ENCODE measurements at places on chromosomes 13 and 19. TPM values are rescaled to one million over a fixed set of nuclear protein-coding genes. Genes with fewer than 3 reads are reported as not detected.

DNA sequence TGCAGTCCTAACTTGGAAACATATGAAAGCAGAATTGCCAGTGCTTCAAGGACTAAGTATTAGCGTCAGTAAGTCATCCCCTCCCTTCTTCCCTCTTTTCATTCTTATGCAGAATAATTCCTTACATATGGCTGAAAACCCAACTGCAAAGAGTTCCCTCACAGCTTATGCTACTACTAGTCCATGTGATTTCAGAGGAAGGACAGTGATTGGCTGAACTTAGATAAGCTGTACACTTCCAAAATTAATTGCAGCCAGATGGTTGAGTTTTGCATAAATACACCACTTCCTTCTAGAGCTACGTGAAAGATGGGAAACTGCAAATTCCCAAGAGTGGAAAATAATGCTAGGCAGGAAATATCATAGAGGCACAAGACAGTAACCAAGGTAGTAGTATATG is 730.4 kb downstream of the OLFM4 start:
- peak; percentile 82 for DNase-seq

- no peak for DNase-seq
Observed at GRCh38 chr19:18304208-18304457, 18.7 kb downstream of the LSM4 start.

DNA sequence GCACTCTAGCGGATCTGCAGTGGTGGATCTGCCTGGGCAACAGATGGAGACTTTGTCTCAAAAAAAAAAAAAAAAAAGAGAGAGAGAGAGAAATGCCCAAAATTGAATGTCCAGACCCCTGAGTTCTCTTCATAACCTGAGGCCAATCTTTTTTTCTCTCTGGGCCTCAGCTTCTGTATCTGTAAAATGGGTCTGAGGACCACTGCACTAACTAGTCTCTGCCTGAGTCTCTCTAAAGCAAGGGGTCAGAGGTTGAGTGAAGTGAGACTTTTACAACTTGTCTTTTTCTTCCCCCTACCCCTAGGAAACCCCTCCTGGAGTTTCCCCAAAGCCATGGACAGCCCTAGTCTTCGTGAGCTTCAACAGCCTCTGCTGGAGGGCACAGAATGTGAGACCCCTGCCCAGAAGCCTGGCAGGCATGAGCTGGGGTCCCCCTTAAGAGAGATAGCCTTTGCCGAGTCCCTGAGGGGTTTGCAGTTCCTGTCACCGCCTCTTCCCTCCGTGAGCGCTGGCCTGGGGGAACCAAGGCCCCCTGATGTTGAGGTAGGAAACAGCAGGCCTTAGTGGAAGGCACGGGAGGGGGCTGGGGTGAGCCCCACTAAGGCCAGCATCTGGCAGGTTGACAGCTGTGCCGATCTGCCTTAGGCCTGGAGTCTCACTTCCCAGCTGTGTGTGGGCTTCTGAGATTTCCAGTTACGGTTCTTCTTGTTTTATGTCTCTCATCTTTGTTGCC is 1.8 kb downstream of the TMEM91 start:
- DNase-seq, result peak; percentile 9

DNA sequence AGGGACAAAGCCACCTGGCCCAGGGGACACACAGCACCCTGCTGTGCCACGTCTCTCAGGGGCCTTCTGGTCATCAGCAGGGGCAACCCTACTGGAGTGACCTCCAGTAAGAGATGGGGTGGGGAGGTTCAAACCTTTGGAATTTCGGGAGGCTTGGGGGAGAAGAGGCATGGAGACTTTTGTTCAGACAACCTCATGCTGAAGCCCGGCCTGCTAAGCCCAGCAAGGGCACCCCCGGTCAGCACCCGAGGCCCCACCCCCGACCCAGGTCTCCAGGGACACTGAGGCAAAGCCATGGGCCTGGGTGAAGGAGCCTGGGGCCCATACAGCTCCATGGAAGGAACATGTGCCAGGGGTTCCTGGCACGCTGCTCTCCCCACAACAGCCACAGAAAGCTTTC is 23.3 kb downstream of the ZNF787 start:
- DNase-seq, result no peak

ZNF85 gene
- polyA plus RNA-seq, result 13.6 TPM

ZNF160 gene
- polyA plus RNA-seq, result 28.6 TPM

ZNF568 gene
- 29.4 TPM for polyA plus RNA-seq

ZNF208 gene
- polyA plus RNA-seq, result 3.9 TPM

DNA sequence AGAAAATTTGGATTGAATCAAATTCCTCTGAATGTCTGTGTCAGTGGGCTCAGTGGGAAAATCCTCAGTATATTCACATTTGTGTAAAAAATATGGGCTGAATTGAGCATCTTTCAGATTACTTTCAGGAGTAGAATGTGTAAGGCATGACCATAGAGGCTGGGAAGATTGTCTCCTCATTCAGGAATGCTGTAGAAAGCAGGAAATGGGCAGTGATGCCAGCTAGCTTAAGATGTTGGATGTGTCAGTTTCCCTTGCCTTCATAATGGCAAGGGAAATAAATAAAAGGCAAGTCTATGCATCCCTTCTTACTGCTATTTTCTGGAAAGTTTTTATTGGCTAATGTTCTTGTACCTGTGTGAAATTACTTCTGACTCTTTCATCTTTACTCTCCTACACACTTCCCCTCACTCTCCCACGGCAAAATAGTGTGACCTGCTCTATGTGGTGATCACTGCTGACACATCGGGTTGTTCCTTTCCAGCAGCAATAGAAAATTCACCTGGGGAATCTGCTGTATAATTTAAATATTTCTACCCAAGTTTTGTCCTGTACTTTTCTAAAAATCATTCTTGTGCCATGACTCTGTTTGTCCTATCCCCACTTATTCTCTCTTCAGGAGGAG is 103.2 kb downstream of the LMO7 start:
- no peak for DNase-seq

- DNase-seq, result peak; percentile 71
Observed at GRCh38 chr19:16771618-16772017, 52.0 kb downstream of the NWD1 start.

DNA sequence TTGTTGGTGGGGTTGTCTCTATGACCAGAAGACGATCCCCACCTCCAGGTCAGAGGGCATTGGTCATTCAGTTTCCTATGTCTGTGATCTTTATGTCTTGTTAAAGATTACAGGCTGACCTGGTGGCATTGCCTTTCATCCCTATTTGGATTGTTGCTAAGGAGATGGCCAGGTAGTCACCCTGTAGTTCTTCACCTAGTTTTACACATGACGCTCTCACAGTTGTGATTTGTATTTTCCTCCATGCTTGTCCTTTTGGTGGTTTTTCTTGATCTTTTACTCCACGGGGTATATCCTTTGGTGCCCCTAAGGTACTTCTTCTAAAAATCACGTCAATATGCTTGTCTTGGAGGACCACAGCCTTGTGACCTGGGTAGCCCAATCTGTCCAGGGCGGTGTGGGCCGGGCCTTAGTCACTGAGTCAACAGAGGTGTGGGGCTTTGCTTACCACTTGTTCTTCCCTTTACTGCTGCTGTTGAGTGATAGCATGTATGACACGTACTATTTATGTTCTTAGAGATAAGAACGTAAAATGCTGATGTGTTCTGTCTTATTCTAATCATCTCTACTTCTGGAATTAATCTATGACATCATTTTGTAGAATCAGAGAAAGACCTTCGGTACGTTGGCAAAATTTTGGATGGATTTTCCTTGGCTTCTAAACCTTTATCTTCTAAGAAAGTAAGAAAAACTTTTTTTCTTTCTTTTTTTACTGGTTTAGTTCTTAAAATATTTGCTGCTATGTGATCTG is 20.1 kb downstream of the GPATCH1 start:
- no peak for DNase-seq

DNA sequence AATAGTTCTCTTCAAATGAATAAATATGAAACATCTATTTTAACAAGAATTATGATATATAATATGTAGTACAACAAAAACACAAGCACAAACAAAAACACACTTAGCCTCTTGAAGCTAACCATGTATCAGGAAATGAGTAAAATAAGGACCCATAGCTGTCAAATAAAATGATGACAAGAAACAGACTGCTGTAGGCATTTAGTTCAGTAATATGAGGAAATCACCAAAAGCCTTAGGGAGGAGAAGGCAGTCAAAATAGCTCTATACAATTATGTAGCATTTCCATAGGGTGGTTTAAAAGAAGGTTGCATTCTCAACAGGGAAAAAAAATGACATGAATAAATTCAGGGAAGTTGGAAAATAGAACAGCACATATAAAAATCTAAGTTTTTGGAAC is 163.4 kb downstream of the PCDH20 start:
- DNase-seq, result no peak

- DNase-seq, result no peak
Observed at GRCh38 chr13:48066310-48066989, 28.5 kb downstream of the MED4 start.

MEIOSIN gene
- polyA plus RNA-seq, result not detected

GRCh38 chr13:111961651-111962192 is 105.2 kb upstream of the SOX1 start:
- no peak for DNase-seq

DNA sequence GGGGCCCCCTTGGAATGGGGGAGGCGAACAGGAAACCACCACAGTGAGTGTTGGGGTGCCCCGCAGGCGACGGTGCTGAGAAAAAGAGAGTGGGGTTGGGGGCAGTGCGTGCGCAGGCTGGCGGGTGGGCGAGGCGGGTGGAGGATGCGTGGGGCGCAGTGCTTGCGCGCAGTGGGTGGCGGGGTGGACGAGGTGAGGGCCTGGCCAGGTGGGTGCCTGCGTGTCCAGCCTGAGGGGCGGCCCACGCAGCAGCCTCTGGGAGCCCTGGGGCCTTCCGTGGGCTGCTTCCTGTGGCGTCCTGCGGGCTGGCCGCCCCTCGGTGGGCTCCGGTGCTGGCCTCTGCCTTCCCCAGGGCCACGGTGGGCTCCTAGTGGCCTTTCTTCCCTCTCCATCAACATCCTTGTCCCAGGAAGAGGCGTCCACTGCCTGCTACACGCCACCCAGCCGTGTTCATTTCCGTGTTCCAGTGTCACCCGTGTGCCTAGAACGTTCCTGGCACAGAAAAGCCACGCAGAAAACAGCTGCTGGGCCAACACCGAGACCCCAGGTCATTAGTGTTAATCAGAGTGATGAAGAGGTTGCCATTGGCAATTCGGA is 7.1 kb downstream of the ATP11A start:
- no peak for DNase-seq
